KG1 (cell line): ENCODE measurements at places on chromosomes 4 and X.
A peak's percentile ranks its signal among the peaks of the same experiment; 100 is the strongest.

DNA sequence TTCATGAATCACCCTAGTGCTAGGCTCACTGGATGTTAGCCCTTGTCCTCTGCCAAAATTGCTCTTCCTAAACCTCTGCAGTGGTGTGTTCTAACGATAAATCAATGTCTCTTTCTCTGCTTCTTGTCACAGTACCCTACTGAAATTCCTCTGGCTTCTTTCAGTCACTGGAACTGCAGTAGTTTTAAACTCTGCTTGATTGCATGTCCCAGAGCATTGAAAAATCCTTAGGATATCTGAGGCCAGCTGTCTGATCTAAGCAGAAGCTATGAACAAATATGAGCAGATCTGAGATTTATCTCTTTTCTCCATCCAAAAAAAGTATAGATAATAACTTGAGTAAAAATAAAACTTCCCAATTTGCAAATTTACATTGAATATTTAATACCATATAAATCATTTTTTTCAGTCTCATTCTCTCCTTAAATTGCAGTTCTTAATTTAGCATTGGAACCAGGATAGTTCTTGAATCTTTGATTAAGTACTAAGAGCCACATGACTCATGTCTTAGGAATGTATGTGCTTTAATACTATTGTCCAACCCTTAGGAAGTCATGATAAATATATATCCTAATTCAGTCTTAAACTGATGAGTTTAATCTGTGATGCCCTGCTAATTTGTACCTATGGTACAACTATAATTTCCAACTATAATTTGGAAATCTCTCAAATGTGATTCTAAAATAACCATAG, 169.7 kb downstream of the PDHA2 start:
- DNase-seq = no peak

DNA sequence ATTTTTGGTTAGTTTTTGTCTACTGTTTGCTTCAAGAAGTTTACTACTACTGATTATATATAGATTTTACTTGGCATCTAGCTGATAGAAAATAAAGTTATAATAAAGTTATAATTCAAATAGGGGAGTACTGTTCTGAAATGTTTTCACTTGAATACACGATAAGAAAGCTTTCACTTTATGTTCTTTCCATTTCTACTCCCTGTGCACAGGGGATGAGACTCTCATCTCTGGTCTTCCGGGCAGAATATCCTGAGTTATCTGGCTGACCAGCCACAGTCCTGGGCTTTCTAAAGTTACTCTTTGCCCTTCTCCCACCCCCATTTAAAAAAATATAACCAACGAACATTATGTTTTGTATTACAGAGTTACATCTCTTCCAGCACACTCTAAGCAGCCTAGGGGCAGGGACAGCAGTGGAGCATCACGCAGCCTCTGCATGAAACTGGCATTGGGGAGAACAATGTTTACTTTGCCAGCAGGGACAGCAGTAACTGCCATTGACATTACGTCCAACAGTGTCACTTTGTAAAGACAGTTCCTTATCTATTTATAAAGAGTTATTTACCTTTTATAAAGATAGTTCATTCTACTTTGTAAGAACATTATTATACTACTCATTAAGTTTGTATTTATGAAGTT, 64.3 kb downstream of the METTL14 start:
- no peak for DNase-seq

GRCh38 chrX:153379508-153379907, 21.6 kb downstream of the PNMA6E start:
- no peak for DNase-seq

- no peak for DNase-seq
These were observed 449.8 kb downstream of the C4orf33 start for GRCh38 chr4:129545599-129546278.

DNA sequence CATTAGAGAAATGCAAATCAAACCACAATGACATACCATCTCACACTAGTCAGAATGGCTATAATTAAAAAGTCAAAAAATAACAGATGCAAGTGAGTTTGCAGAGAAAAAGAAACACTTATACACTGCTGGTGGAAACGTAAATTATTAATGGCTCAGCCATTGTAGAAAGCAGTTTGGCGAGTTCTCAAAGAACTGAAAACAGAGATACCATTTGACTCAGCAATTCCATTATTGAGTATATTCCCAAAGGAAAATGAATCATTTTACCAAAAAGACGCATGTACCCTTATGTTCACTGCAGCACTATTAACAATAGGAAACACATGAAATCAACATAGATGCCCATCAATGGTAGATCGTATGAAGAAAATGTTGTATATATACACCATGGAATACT, 75.0 kb downstream of the NAA11 start:
- no peak for DNase-seq

GRCh38 chr4:5036239-5036638, 15.0 kb upstream of the STK32B start:
- peak; percentile 30 for DNase-seq

GRCh38 chr4:118942465-118942864, 53.8 kb downstream of the SYNPO2 start:
- DNase-seq = no peak

DNA sequence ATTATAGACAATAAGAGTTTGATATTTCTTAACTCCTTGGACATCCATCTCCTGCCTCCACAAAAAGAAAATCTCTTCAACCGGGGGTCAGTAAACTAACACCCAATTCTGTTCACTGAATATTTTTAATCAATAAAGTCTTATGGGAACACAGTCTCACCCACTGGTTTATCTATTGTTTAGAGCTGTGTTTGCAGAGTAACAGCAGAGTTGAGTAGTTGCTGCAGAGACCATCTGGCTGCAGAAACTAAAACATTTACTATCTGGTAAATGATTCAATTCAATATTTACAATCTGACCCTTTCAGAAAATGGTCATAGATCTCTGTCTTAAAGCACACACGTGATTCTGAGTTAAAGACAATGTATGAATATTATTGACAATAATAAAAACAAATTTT, 94.0 kb downstream of the TMA16 start:
- no peak for DNase-seq

DNA sequence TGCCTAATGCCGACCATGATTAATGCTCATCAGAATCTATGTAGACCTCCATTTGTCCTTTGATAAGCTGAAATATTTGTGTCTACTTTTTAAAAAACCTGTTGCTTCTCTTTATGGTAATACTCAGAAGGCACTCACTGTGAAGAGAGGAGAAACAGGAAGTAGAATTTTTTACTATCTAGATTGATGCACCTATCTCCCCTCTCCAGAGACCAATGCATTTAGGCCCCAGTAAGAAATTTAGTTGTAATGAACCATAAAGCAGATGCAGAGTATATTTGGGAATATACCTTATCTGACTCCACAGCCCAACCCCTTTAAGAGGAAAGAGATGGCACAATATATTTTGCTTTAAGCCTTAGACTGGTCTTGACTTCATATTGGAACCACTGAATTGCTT, 11.1 kb downstream of the TBL1X start:
- no peak for DNase-seq

DNA sequence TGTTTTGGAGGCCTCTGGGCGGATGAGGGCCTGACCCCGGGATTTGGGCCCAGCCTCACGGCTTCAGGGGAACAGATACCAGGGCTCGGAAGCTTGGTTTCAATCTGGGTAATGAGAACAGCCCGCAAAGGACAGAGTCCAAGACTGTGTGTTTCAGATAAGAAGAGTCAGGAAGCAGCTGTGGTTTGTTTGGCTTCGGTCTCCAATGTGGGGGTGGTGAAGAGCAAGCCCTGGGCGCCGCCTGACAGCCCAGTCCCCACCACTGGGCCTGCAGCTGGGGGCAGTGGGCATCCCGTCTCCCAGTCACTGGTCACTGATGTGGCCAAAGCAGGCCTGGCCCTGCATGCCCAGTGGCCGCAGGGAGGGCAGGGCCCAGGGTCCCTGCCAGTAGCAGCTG, 9.1 kb downstream of the WFS1 start:
- DNase-seq = peak; percentile 55

DNA sequence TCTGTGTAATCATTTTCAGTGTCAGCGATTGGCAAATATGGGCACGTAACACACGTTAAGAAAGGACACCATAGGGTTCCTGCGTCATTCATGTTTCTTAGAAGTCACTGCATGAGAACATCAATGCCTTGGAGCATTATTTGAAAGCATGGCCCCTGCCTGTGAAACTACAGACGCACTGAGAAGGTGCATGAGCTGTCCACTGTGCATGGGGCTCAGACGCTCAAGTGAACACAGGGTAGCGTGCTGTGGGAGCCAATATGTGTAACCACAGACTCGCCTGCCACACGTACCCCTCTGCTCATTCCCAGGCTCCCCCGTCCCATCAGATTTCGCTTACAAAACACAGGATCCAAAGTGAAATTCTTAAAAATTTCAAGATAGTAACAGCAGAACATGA, 6.5 kb downstream of the PPP2R2C start:
- DNase-seq = no peak

GRCh38 chr4:188934320-188934962, 795.2 kb downstream of the TRIML1 start:
- DNase-seq = no peak

DNA sequence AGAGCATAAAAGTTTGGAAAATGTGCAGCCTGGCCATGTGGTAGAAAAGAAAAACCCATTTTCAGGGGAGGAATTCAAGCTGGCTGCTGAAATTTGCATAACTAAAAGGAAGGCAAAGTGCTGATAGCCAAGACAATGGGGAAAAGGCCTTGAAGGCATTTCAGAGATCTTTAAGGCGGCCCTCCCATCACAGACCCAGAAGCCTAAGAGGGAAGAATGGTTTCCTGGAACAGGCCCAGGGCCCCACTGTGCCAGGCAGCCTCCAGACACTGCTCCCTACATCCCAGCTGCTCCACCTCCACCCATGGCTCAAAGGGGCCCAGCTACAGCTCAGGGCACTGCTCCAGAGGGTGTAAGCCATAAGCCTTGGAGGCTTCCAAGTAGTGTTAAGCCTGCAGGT, 158.0 kb upstream of the PRDX4 start:
- DNase-seq = no peak

GRCh38 chrX:11146411-11146810, 35.3 kb downstream of the HCCS start:
- DNase-seq = no peak

- DNase-seq = no peak
These were observed 174.5 kb downstream of the SMIM20 start for GRCh38 chr4:26088433-26088928.

- no peak for DNase-seq
These were observed 97.2 kb downstream of the CEP44 start for GRCh38 chr4:174380699-174381439.

GRCh38 chrX:138011468-138011867, 445.5 kb downstream of the ZIC3 start:
- DNase-seq = no peak

DNA sequence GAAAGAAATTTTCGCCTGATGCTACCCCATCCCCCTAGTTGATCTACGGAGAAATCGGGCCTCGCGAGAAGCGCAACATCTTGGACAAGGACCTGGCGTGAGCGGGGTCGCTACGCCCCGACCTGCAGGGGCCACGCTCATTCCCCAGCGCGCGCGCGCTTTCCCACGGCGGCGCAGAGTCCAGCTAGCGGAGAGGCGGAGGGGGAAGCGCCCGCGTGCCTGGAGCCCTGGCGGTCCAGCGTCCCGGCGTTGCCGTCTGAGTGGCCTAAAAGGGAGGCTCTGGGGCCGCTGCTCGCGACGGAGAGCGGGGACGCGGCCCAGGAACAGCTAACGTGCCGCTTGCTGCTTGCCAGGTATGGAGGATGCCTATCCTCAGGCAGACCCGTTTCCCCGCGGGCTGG, 6.0 kb upstream of the SOX3 start:
- no peak for DNase-seq

GRCh38 chr4:66300336-66300934, 630.1 kb upstream of the EPHA5 start:
- no peak for DNase-seq

DNA sequence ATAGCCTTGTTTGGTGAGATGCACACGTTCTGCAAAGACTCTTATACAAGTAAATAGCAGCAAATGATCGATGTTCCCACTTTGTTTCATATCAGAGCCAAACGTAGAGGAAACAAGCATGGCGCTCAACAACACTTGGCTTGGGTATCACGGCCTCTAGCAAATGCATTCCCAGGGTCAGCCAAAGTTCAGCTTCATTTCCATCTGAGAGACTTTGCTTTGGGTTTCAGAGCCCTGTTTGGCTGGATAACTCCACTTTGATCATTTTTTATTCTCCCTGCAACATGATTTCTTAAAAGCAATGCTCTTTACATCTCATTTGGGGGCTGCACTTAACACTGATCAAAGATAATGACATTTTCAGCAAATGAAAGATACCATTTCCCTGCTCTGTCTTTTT, 199.2 kb upstream of the FAM9B start:
- no peak for DNase-seq

GRCh38 chr4:24796620-24797019, 1.2 kb downstream of the SOD3 start:
- DNase-seq = no peak

GRCh38 chr4:173536808-173537429, 6.9 kb upstream of the HAND2 start:
- DNase-seq = no peak

- DNase-seq = no peak
These were observed 95.8 kb upstream of the TET2 start for GRCh38 chr4:105050896-105051295.

- DNase-seq = no peak
These were observed 374.9 kb upstream of the TECRL start for GRCh38 chr4:64784125-64784524.

DNA sequence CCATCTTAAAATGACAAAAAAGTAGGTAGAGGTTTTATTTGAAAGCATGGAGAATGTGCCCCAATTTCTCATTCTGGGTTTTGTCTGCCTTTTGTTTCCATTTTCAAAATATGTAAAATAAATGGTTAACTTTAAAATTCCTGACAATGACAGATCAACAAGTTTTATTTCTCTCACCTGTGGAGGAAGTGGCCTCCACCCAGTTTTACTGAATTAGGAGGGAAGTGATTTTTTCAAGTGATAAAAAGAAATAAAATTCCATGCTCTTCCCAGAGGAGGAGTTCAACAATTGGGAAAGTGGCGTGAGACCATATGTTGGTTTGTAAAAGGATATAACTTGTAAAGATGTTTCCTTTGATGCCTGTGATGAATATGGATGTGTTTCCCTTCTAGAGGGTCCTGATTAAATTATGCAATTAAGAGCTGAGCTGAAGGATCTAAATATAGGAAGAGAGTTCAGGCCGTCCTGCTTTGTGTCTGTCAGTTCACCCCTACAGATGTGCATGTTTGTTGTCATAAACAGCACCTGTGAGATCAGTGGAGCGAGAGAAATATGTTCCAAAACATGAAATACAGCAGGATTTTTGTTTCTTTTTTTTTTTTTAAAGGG, 19.5 kb downstream of the SMAD1 start:
- no peak for DNase-seq

- DNase-seq = no peak
These were observed 58.7 kb downstream of the RASGEF1B start for GRCh38 chr4:81412946-81413495.

DNA sequence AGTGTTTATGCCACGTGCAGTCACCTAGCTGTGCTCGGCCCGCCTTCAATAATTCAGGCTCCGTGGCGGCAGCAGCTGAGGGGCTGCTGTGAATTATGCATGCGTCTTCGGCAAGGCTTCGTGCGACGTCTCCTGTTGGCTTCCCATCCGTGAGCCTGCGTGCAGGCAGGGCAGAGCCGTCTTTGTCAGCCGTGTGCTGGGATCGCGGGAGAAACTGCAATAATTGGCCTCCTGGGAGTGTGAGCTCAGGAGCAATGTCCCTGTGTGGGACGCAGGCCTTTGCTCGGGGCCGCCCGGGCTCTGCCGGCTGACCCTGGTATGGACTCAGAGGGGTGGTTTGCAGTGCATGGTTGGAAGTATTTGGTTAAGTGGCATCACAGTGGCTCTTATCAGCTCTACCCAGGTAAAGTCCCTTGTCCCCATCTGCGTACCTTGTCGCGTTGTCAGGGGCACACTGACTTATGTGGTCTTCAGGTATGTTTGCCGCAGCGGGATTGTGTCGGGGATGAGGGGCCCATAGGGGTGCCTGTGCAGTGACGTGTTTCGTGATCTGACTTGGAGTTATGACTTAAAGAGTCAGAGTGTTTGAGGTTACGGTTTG, 34.5 kb upstream of the HGFAC start:
- no peak for DNase-seq
